ENCODE measurements at places on chromosomes 3 and 15.
A peak's percentile ranks its signal among the peaks of the same experiment; 100 is the strongest.

- no peak for DNase-seq
These were observed 156.6 kb upstream of the RGMA start for GRCh38 chr15:93245661-93246042.

DNA sequence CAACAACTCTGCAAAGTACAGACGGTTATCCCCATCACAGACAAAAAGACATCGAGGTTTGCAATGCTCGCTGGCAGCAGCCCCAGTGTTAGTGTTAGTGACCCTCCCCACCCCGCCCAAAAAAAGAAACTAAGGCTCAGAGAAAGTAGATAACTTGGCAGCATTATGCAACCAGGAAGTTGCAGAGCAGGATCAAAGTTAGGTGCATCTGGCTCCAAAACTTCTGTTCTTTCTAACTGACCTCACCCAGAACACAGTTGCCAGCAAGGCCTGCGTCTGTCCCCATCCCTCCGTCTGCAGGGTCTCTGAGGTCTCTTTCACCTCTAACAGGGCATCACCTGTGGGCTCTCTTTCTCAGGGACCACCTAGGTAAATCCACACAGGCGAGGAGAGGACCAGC lies 51.5 kb downstream of the BDH1 start:
- DNase-seq, result no peak

GRCh38 chr3:42815826-42816225 lies 6.6 kb downstream of the ACKR2 start:
- no peak for DNase-seq

GRCh38 chr15:34011481-34011880 lies 27.5 kb downstream of the AVEN start:
- no peak for DNase-seq

DNA sequence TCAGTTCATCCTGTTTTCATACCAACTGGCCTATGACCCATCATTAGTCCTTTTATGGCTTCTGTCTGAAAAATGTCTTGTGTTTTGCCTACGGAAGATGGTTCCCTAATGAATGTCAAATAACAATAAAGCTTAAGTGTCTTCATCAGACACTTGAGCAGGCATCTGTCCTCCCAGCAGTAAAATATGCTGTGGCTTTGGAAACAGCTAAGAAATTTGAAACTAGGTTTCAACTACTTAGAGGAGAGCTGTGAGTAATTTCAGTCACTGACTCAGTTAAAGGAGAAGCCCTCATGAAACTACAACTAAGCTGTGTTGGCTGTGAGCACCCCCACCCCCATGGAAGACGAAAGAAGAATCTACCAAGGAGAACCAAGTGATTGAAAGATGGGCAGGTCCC lies 409.4 kb upstream of the PPP2R3A start:
- DNase-seq, result no peak

- no peak for DNase-seq
These were observed 37.4 kb upstream of the P2RY12 start for GRCh38 chr3:151421938-151422337.

DNA sequence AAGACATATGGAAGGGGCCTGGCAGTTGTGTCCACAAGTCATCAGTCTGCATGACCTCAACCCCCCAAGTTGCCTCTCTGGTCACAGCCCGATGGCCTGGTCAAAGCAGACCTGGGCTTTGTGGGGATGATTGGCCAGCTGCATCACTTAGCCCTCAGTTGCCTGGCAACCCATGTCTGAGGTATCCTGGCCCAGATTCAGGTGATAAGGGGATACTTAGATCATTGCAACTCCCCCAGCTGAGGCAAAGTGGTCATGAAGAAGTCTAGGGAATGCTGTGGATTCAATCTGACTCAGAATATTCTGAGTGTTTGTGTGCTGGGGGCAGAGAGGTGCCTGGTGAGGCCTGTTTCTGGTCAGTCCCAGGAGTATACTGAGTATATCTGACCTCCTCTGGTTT lies 5.0 kb downstream of the GPR156 start:
- no peak for DNase-seq

DNA sequence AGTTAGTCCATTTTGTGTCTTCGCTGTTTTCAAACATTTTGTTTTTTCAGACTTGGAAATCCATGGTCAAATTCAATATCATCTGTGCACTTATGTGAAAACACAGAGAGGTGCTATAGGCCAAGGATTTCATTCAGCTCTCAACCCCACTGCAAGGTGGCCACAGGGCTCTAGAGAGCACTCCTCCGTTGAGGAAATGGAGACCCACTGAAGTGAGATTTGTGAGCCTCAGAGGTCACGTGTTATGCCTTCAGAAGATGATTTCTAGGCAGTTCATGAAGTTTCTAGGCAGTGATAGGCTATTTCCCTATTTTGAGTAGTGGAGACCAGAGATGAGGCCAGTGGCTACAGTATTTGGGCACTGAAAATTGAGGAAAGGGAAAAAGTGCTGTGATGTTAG lies 88.2 kb downstream of the UNC13C start:
- DNase-seq, result no peak

DNA sequence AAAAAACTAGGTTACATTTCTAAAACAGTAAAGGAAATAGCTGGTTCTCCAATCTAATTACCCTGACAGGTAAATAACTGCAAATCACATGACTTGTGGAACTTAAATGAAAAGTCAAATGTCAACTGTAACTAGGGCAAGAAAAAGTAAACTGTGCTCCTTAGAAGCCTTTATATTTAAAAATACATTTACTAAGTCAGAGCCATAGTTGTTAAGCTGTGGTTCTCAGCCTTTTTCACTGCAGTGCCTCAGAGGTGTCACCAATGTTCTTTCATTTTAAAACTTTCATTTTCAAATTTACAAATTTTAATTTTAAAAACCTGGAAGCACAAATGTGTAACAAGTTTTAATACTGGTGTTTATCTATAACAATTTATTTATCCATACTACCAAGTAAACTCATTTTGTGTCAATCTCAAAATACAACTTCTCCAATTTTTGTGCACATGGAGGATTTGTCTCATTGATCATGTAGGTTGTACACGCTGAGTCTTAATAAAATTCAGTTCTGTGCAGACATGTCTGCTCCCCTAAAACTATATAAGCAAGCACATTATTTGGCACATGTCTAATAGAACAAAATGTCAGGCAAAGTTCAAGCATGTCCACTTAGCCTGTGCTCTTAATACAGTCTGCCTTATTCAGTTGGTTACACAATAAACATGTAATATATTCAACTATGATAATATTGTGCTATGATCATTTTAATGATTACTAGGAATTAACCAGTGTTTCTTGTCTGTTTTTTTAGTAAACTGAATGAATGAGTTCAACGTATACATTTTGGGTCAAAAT lies 70.4 kb downstream of the DLG1 start:
- no peak for DNase-seq

DNA sequence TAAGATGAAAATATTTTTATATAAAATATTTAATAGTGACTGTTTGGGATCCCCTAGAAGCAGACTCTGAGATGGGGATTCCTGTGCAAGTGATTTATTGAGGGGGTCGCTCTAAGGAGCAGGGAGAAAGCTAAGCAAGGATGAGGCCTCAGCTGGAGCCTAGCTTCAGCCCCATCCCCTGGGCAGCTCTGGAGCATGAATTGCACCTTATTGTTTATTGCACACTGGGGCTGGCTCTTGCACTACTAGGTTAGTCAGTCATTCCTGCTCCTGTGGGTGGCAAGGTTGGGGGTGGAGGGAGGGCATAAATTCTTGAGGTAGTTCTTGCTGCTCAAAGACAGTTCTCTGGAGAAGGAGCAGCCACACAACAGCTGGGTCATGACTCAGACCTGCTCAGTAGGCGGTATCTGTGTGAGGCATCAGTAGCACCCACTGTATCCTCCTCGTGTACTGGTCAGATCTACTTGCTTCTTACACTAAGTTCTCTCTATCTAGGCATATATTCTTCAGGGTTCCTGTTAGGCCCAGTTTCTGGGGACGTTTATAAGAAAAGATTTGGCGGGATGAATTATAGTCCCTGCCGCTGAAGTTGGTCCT lies 27.2 kb upstream of the TNFSF10 start:
- peak; percentile 46 for DNase-seq

DNA sequence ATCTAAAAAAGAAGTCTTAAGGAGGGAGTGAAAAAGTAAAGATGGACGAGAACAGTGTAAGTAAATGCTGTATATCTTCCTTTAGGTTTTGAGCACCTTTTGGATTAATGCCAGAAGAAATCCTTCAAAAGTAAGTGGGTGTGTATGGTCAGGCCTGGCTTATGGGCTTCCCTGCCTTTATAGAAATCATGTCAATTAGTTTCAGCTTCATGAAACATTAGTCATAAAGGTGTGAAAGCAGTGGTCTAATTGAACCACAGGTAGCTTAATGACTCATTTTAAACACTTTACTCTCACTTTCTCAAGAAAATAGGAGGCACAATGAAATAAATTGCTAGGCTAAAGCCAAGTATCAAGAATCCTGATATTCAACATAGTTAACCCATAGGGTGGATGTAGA lies 467.4 kb upstream of the DPPA4 start:
- DNase-seq, result no peak

DNA sequence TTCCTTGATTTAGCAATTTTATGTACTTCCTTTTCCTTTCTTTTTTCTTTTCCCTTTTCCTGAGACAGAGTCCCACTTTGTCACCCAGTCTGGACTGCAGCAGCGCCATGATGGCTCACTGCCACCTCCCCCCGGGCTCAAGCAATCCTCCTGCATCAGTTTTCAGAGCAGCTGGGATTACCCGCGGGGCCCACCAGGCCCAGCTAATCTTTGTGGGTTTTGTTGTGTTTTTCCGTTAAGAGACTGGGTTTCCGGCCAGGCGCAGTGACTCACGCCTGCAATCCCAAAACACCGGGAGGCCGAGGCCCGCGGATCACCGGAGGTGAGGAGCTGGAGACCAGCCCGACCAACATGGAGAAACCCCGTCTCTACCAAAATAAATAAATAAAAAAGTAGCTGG lies 17.7 kb downstream of the GOLGA8S start:
- no peak for DNase-seq

GRCh38 chr3:46992231-46992630 lies 12.8 kb downstream of the NBEAL2 start:
- no peak for DNase-seq

DNA sequence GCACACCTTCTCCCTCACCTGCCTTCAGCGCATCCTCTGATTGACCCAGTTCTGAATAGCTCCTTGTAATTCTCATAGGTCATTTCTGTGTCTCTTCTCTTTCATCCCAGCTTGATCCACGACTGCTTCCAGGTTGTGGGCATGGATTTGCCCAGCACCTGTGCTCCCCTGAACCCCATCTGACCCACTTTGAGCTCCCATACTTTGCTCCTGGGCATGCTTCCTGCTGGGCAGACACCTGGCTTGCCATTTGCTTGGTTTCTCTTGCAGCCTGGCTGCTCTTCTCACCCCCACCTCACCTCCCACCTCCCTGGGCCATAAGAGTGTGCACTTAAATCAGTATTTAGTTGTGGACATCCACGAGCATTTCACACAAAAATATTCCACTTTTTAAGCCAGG lies 635.5 kb downstream of the TBL1XR1 start:
- DNase-seq, result no peak

DNA sequence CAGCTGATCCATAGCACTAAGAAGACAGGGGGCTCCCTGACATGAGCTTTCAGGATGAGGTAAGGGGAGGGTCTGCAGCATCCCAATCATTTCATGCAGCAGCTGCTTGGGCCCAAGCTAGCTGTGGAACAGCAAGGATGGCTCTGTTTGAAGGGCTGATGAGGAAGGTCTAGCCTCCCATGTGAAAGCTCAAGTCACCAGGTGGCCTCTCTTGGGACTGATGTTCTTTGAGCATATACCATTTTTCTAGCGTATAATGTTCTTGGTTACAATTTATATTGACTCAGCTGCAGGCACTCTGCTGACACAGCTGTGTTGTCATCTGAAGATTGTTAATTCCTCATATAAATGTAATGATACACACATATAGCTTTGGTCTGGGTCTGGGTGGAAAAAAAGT lies 87.0 kb downstream of the CD200R1L start:
- no peak for DNase-seq

DNA sequence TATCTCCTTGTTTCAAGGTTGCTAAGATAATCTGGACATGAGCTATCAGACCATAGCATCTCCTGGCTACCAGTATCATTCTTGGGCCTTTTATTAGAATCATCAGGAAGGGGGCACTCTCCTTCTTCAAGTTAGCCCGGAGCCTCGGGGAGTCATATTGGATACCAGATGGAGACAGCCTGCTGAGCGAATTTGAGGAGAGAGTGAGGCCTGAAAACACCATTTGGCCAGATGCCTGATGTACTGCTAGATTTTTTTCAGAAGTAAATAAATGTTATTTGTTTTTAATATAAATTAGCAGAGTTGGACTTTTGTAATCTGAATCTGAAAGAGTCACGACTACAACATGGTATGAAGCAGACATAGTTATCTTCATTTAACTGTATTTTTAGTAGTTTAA lies 848.6 kb downstream of the IGSF11 start:
- no peak for DNase-seq

DNA sequence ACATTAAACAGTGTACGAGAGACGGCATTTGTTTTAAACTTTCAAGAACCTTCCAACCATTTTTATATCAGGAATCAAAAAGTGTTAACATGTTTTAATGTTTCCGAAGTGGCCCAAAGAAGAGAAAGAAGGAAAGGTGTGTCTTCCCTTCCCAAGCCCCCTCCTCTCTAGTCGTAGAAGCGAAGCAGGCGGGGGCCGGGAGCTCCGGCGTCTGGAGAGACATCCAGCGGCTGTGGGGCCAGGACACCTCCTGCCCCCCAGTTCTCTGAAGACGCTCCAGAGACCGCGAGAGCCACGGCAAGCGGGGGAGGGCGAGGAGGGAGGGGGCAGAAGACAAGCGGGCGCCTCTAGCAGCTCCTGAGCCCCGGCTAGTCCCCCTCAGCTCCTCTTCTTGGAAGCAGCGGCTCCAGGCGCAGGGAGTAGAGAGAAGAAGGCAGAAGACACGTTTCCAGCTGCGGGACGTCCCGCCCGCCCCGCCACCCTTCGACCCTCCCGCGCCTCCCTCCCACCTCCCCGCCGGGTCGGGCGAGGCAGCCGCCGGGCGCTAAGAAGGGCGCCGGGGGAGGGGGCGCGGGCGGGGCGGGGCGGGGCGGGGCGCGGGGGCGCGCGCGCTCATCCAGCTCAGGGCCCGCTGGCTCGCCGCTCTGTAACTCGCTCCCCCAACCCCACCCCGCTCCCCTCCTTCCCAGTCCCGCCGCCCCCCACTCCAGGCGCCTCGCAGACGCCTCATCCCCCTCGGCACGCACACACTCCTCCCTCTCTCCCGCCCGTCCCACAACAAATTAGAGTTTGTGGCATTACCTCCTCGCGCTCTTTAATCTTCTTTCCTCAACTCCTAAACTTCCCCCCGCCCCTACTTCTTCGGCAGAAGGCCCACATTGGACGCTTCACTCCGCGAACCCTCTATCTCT lies at the start of gene ZBTB20:
Gene ZBTB20, minus strand, starts transcription at position 871 of the 911 bp plus-strand sequence.
- peak; percentile 38 for DNase-seq

DNA sequence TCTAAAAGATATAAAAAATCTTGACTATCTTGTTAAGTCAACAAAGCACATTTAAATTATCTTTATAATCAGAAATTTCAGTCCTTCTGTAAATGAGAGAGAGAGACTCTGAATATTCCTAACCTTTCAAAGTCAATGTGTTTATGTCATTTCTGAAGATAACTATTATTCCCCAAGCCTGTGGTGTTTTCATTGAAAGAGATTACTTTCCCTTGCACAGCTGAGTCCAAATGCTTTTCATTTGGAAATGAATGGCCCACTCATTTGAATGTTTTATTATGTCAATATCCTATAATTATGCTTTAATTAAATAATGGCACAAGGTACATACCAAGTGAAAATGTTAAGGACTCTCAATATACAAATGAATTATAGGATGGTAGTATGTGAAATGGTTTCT lies 680.0 kb upstream of the DPPA4 start:
- DNase-seq, result no peak

- no peak for DNase-seq
These were observed 25.1 kb upstream of the MTMR10 start for GRCh38 chr15:31016446-31016915.

GRCh38 chr3:58924578-58924977 lies 125.2 kb downstream of the CFAP20DC start:
- no peak for DNase-seq

GRCh38 chr15:35444557-35445204 lies 101.3 kb downstream of the DPH6 start:
- peak; percentile 55 for DNase-seq
